ENCODE measurements at places on chromosomes 6 and 20.

DNA sequence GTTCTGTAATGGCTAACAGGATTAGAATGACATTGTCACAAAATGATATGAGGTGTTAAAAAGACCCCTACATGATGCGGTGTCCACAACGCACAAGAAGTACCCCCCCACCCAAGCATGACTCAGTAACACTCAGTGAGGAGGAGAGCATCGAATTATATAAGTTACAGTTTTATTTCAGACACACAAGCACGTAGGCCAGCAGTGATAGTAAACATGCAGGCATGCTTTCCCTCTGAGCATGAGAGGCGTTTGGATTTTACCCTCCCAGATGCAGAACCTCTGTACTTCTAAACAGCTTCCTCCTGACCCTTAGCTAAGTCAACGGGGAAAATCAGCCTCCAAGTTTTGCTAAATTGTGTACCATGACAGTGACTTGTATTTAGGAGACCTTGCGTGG is 23.9 kb downstream of the GNAS start:
- no peak for DNase-seq

GRCh38 chr6:38179794-38180430 is 360.4 kb downstream of the ZFAND3 start:
- no peak for DNase-seq

DNA sequence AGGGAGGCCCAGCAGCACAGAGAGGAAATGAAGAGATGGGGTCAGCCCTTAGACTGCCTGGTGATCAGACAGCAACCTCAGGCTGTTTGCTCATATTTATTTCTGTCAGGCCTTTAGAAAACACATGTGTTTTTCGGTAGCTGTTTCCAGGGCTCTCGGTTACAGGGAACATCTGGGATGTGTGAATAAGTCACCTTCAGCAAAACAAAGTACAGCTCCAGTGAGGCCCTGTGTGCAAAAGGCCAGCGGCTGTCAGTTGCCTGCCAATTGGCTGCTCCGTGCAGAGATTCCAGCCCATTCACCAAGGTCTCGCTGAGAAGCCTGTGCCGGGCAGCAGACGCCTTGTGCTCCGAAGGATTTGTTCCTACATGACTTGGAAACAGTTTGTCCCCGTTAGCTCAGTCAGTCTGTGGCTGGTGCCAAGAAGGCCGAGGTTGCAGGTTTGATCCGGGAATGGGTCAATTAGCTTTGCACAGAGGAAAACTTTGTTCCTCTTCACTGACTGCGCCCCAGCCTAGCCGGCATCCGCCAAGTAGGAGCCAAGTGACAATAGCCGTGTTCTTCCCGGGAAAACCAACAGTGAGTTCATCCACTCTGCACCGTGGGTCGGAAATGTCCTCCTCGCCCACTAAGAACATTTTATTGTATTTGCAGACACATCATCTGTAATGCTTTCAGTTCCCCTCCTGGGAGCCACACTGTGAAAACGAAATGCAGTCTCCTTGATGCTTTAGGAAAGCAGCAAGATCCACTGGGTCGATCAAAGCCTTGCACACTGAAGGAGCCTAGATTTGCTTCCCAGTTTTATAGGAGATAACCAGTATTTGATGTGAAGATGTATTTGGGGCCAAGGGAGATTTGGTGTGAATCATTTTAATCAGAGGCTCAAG is 315.4 kb upstream of the CDYL start:
- no peak for DNase-seq

DNA sequence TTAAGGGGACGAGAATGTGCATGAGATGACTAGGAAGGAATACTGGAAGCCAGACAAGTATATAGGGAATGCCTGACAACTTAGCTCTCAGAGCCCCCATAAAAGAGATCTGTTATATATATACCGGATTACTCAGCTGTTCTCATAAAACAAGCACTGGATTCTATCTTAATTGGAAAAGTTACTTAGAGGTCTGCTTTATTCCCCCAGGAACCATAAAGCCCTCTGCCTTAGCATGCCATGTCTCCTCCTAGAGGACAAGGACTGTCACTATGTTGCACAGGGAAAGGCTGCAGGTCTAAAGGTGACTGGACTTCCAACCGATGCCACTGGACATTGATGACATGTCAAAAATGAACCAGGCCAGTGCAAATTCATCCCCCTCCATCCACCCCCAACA is 6.4 kb downstream of the EXOC2 start:
- no peak for DNase-seq

Data from omental fat pad (tissue), 4 donors.